ENCODE measurements at places on chromosomes 6 and 20.
A peak's percentile ranks its signal among the peaks of the same experiment; 100 is the strongest.

- no peak for DNase-seq
Measured at GRCh38 chr6:165545806-165546205, 117.2 kb downstream of the PDE10A start.

DNA sequence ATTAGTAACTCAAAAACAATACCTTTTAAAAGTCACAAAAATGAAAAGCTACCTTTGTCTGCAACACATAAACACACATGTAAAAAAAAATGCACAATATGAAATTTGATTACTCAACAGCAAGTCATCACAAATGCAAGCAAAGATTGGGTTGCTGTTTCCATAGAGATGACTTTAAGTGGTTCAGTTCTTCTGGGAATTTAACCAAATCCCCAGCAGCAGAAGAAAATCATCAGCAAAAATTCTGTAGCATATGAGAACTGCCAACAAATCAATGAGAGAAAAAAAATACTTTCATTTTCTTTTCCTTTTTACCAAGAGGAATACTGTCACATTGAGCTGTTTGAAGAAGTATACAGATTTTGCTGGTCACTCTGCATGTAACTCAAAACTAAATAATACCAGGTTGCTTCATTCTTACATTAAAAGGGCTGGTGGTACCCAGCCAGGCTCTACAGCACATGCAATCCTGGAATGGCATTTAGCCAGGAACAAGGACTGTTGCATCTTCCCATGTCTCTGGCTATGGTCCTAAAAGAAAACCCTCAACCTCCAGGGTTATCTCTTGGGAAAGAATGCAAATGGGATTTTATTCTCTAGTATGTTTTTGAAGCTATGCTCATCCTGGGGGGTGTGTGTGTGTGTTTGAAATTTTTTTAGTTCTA is 158.3 kb downstream of the OPRM1 start:
- DNase-seq, result peak; percentile 18

DNA sequence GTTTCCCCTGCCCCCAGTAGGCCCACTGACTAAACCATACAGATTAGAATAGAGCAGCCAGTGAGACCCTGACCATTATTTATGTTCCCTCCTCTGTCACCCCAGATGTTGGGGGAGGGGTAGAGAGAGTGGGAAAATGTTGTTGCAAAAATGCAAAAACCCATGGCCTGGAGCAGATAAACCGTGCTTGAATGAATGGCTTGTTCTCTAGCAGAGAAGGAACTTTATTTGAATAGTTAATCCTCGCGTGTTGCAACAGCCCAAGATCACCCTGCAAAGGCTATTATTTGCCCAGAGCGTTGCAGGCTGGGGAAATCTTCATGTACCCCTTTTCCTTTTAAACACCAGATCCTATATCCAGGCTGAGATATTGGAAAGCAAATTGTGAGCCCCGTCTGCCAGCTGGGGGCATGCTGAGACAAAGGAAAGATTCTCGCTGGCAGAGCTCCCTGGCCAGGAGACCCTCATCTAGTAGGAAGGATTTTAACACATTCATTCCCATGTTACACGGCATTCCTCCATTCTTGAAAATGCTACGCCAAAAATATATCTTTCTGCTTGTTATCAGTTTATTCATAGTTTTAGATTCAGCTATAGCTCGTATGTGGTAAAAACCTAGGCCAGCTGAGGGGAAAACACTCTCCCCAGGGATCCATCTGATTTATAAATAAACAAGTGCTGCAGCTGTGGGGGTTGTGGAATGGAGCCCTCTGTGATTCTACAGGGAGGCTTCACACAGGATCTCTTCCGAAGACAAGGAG is 53.0 kb downstream of the LINC00237 start:
- DNase-seq, result no peak

DNA sequence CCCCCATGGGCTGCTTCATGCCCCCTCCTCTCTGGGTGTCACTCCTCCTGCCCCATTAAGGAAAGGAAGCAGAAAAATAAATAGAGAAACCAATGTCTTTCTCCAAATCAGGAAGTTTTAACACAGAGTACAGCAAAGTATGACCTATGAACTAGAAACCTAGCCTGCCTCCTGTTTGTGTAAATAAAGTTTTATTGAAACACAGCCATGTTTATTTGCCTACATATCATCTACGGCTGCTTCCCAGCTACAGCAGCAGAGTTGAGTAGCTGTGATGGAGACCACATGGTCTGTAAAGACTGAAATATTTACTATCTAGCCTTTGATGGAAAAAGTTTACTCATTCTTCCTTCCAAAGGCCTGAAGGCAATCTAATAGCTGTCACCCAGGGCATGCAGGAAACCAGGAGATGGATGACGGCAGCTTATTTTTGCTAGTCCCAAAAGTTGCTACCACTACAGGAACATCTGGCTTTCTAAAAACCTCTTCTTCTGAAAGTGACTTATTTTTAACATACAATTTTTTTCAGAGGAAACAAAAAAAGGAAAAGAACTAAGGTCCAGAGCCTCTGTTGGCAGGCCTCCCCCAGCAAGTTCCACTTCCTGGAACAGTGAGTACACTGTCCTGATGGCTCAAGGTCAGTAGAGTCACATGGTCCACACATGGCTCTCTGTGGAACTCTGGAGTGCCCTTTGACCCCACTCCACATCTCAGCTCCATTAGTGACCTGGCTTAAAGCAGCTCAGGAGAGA is 287.8 kb downstream of the PTPRT start:
- no peak for DNase-seq

- DNase-seq, result no peak
Measured at GRCh38 chr6:7687145-7688111, 38.5 kb upstream of the BMP6 start.

DNA sequence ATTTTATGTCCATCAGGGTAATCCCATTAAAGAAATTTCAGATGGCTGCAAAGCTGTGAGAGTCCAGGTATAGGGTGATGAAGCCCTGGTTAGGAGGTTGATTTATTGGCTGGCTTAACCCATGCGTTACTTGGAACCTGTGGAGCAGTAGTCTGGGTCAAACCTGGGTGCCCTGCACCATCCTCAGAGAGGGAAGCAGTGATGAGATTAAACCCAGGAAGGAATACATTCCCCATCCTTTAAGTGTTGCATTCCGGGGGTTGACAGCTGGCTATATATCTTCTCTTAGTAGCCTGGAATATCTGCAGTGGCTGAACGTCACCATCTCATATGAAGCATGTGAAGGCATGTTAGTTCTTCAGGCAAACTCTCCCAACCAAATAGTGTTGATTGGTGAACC is 44.9 kb upstream of the JAG1 start:
- no peak for DNase-seq

DNA sequence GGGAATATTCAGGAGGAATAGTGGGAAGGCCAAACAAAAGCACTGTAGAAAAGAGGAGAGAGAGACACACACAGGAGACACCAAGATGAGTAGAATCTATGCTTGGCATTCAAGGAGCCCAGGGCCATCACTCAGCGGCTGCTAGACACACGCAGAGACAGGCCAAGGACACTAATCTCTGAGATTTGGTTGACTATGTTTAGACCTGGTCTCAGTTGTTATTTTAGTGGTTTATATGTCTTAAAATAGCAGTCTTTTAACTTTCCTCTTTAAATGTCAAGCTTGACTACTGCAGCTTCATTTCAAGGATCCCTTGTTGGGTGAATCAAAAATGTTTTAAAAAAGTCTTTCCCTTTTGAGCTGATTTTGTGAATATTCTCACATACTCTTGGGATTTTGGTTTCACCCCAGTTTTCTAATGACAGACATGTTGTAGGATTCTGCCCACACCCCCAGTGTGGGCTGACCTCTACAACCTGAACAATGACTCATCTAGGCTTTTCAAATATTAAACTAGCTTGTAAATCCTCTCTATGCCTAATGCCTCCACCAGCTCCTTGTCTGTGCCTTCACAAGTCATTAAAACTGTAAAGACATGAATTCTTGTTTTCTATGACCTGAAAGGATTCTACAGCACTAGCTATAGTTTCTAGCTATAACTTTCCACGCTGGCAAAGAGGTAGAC is 142.7 kb upstream of the EXOC2 start:
- no peak for DNase-seq

DNA sequence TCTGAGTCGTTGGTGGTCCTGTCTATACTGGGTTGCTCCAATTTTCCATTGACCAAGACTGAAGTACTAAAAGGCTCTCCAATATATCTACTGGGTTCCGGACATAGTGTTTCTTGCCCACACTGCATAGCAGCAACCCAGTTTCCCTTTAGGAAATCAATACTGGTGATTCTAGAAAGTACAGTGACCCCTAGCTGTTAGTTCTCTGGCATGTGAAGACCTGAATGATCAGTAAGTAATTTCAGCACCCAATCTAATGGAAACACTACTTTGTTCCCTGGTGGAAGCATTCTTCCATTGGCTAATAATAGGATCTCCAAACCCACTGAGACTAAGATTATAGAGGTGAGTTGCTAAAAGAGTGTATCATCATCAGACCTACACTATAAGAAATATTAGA is 40.8 kb upstream of the STMND1 start:
- DNase-seq, result no peak

GRCh38 chr20:4166726-4167035 is 151.3 kb upstream of the RNF24 start:
- DNase-seq, result no peak

DNA sequence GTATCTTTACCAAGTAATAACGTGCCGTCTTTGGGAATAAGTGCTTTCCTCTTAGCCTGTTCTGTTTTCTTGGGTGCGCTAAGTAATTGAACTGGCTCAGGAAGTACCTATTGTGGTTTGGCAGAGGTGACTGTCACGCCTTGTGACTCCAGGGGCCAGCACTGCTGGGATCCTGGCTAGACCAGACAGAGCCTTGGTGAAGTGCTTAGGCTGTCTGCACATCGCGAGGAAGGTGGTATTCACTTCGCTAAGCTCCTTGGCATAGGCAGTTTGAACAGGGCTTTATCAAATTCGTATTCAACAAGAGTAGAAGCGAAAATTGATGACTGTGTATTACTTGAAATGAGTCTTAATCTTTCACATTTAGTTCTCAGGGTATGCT is 17.6 kb downstream of the PRDM1 start:
- DNase-seq, result no peak
